Stimulated activated CD4-positive, alpha-beta T cell treated with anti-CD3 and anti-CD28 coated beads, Interleukin-4, amount 100 ng/mL, for 4 hours (primary cell): ENCODE measurements at places on chromosomes 4 and X.

DNA sequence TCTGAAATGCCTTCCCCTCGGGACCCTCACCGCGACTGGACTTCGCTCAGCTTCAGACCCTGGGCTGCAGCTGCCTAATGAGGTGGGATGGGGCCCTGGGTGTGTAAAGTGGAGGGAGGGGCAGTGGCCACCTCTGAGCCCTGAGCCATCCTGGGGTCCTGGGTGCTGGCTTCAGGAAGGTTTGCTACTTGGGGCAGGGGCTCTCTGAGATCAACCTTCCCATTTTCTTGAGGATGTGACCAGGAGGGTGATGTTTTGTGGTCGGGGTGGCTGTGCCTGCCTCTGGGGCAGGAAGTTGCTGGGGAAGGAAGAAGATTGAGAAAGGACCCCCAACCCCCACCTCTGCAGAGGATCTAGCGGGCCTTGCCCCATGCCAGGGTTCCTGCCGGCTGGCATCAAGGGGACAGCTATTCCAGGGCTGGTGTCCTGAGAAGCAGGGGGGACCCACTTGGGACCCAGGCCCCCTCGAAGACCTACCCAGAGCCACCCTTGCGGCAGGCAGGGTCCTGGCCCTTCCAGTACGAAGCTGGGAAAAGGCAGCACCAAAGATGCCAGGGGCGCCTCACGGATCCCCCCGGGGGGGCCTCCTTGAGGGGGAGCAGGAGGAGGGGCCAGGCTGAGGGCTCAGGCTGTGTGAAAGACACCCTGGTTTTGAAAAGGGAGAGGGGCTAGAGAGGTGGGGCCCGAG lies 6.5 kb downstream of the SH3BP2 start:
- DNase-seq: no peak

- DNase-seq: no peak
Measured at GRCh38 chr4:39931441-39931901, 46.2 kb downstream of the PDS5A start.

DNA sequence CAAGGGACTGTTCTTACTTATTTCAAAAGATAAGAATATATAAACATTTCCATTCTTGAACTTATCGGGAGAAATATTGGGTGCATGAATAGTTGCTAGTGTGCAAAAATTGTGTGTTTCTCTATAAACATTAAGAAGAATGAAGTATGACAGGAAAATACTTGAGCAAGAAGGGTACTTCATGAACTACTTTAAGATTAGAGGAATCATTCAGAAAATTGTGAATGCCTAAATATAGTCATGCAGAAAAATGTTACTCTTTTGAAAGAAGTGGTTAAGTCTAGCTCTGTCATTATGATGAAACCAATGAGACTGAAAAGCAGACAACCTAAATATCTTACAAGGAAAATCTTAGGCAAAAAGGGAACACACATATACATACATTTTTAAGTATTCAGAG lies 207.8 kb upstream of the PCDH18 start:
- no peak for DNase-seq

- no peak for DNase-seq
Measured at GRCh38 chrX:20143561-20143960, 1.9 kb upstream of the EIF1AX start.

- no peak for DNase-seq
Measured at GRCh38 chr4:95516528-95517017, 32.2 kb downstream of the UNC5C start.

DNA sequence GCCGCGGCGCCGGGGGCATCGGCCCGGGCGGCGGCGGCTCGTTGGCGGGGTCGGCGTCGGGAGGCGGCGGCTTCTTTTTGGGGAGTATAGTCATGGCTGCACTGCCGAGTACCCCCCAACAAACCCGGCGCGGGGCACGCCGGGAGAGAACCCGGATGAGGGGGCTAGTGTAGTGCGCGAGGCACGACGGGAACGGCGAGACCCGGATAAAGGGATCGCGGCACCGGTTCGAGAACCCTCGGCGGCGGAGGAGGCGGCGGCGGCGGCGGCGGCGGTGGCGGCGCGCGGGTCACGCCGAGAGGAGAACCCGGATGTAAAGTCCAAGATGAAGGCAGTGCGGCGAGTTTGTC lies at the start of gene OTUD5:
Gene OTUD5, minus strand, starts transcription at position 131 of the 350 bp plus-strand sequence. Its CDS starts 37 bp downstream, at position 94.
- DNase-seq: peak; percentile 62

GRCh38 chr4:188778905-188779304 lies 639.7 kb downstream of the TRIML1 start:
- no peak for DNase-seq

DNA sequence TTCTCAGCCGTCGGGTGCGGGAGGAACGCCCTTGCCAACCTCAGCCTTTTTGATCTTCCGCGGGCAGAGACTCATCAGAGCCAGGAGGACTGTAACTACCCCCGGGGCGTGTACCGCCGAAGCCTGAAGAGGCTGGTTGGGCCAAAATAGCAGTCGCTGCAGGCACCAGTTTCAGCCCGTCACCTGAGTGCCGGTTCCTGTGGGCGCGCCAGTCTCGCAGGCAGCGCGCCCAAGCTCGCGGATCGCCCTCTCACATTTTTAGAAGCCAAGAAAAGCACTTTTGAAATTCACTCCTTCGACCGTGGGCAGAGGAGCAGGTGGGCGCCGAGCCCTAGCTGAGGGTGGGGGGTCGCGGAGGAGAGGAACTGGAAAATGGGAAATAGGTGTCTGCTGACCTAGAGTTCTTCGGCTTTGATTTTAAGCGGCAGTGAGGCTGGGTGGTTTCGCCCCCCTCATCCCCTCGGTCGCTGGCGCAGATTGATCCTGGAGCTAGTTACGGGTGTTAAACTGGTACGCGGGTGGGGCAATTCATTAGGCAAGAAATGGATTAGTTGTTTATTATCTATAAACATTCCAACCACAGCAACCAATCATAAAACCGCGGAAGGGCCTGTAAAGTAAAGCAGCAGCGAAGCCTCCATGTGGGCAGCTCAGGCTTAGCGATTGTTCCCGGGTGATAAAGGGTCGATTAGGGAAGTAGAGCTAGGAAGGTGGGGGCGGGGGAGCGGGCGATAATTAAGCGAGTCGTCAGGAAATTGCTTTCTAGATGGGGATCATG lies 69.2 kb downstream of the FBXO8 start:
- no peak for DNase-seq

DNA sequence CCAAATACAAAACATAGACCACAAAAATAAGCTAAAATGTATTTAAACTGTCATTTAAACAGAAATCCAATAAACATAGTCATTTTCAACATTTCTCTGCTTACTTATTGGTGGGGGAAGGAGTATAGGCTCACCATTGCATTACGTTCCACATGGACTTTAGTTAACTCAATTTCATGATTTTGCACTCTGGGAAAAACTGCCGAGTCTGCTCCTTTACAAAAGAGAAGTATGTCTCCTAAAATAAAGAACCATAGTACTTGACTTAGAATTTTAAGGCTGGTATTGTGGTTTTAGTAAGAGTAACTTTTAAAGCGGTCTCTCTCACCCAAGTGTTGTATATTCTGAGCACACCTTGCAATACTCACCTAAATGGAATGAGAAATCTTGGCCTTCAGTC lies 75.1 kb upstream of the MCF2 start:
- no peak for DNase-seq

GRCh38 chr4:75849461-75849860 lies 52.8 kb downstream of the PPEF2 start:
- DNase-seq: no peak

GRCh38 chrX:97847885-97848679 lies 964.4 kb downstream of the RPA4 start:
- no peak for DNase-seq

- DNase-seq: no peak
Measured at GRCh38 chr4:57061395-57061794, 48.8 kb downstream of the IGFBP7 start.

DNA sequence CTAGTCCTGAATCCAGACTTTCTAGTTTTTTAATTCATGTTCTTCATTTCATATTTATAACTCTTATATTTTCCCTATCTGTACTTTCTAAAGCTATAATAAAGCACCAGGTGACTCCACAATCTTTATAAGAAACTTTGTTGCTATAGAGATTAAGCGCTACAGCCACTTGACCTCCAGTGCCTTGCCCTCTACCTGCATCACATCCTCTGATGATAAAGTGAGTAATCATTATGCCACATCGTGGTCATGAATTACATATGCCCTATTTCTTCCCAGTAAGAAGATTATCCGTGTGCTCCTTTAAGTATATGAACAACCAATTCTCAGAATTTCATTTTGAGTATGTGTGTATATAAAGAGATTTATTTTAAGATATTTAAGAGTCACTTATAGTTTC lies 6.8 kb upstream of the DYNLT3 start:
- DNase-seq: no peak

DNA sequence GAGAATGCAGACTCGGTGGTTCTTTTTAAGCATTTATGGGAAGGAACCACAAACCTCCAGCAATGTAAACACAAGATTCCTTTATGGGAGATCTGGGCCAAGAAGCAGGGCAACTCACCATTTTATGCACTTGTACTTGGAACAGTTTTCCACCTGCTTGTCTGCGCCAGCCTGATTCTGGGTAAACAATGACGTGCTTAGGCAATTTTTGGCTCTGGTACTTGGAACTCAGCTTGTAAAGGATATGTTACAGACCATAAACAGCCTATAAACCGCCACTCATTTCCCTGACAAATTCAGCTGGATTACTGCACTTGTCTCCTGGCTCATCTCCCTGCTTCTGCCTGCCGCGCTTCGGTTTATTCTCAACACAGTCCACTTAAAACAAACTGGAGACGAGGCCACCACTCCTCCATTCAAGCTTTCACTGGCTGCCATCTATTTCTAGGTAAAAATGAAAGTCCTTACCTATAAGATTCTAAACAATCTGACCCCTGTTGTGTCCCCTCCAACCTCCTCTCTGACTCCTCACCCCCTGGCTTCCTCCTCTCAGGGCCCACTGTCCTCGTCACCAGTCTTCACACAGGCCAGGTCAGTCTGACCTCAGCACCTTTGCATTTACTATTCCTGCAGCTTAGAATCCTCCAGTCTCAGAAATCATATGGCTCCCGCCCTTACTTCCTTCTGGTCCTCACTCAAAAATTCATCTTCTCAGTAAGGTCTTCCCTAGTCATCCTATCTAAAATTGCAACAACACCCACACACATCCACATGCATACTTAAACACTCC lies 205.9 kb upstream of the GALNT7 start:
- DNase-seq: no peak

DNA sequence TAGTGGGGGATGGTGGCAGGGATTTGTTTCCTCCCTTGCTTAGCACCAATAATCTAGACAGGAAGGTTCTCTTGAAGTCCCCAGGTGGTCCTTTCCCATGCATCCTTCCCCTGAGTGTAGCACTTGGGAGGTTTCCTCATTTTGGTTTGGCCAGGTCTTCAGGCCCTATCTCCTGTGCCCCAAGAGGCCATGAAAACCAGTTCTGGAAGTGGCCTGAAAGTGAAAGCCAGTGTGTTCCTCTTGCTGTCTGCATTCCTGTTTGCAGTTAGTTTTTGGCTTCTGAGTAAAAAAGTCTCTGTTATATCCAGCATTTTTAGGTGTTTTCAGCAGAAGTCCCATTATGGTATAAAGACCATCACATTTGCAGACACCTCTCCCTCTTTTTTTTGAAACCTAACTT lies 59.5 kb downstream of the MTM1 start:
- DNase-seq: no peak

GRCh38 chr4:43816116-43816515 lies 632.5 kb downstream of the KCTD8 start:
- DNase-seq: no peak

DNA sequence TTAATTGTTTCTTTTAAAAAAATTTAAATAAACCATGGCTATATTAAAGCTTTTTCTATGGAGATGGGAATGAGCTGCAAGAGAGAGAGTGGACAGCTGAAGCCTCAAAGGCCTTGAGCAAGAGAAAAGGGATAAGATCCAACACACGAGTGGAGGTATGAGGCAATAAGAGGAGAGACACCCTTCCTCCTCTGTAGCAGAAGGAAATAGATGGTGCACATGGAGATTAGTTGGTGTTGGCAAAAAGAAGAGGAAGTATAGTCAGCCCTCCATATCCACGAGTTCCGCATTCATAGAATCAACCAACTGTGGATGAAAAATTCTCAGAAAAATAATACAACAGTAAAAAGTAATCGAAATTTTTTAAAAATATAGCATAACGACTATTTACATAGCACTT lies 3.2 kb downstream of the CXorf38 start:
- no peak for DNase-seq

GRCh38 chr4:64130907-64131306 lies 278.3 kb downstream of the TECRL start:
- no peak for DNase-seq

DNA sequence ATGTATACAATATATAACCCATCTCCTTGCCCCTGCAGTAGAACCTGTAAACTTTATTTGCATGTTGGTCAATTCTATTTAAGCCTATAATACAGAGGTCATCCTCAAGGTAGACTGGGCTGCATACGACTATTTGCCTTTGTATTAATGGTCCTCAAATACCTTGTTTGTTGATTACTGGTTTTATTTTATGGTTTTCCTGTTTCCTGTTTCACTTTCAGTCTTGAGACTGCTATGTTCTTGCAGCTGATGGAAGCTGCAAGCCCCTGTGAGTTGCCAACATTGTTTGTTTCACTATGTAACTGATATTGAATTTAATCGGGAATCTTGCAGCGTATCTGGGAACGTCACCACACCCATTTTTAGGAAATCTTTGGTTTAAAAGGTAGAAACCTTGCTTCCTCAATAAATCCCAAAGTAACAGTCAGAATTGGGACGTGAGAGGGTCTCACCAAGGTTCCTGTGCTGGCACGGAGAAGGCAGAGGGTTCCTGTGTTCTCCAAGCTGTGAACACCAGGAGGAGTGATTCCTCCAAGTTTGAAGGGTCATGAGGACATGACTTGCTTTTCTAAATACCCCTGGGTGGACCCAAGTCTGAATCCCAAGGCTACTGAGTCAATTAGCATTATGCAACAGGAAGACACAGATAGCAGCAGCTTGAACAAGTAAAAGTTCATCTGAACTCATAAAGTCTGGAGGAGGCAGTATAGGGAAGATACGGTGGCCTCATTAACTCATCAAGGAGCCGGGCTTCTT lies 110.6 kb upstream of the PNPLA4 start:
- no peak for DNase-seq

DNA sequence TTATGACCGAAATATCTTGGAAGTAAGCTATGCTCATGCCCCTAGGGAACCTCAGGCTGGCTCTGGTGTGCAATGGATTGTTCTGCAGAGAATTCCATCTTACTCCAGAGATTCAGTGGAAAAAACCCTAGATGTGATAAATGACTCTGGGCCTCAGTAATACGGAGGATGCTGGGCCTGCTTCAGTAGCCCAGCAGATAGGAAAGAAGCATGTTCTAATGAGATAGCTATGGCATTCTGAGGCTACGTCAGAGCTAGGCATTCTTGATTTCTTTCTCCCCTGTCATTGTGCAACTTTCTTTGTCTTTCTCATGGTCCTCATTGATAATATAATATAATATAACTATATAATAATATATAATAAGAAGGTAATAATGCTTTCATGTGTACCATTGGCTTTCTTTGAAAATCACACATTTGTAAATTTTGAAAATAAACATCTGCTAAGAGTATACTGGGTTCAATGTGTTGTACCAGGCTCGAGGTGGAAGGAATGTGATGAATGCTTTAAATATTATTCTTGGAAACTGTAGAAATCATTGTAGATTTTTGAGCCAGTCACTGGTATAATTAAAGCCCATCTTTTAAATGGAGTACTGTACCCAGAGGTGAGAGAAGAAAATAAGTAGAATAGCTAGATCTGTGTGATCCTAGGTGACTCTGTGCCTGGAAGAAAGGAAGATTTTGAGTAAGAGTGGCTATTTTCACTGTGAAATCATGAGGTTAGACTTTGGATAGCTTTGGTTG lies 152.0 kb downstream of the IL15 start:
- DNase-seq: no peak

GRCh38 chrX:109886122-109886761 lies 116.7 kb upstream of the TMEM164 start:
- no peak for DNase-seq

GRCh38 chr4:15956179-15956850 lies 6.7 kb downstream of the FGFBP2 start:
- peak; percentile 77 for DNase-seq

- no peak for DNase-seq
Measured at GRCh38 chr4:7714176-7714575, 225.5 kb downstream of the AFAP1 start.
